ENCODE measurements at places on chromosomes 7 and 10. TPM values are rescaled to one million over a fixed set of nuclear protein-coding genes. Genes with fewer than 3 reads are reported as not detected.

The MBL2 gene
- total RNA-seq = not detected

The EGR2 gene
- 0.09 TPM for total RNA-seq

The EBLN1 gene
- not detected for total RNA-seq

The KLF14 gene
- 0.60 TPM for total RNA-seq

The PCDH15 gene
- not detected for total RNA-seq

The CPED1 gene
- total RNA-seq = 18.4 TPM

The COX15 gene
- total RNA-seq = 48.7 TPM

The ACSL5 gene
- total RNA-seq = 0.91 TPM

The RNF32 gene
- not detected for total RNA-seq

The GALNT11 gene
- 73.5 TPM for total RNA-seq

The RBAK gene
- 12.4 TPM for total RNA-seq

The ACTR1A gene
- 193 TPM for total RNA-seq

The SAP25 gene
- total RNA-seq = 0.19 TPM

The ALOX5 gene
- 2.0 TPM for total RNA-seq

The NUTM2D gene
- 0.36 TPM for total RNA-seq

The WEE2 gene
- total RNA-seq = 0.05 TPM

The AQP1 gene
- total RNA-seq = 25.9 TPM

The TMEM140 gene
- total RNA-seq = 1.9 TPM

The ANXA8L1 gene
- 63.8 TPM for total RNA-seq

The WIPF3 gene
- not detected for total RNA-seq

The EPO gene
- not detected for total RNA-seq

The ATP6V0E2 gene
- total RNA-seq = 89.3 TPM

The TMEM176B gene
- not detected for total RNA-seq

The NODAL gene
- not detected for total RNA-seq

The FAM241B gene
- 7.4 TPM for total RNA-seq

The DLX6 gene
- not detected for total RNA-seq

The ACSM6 gene
- total RNA-seq = 0.12 TPM
